ENCODE measurements at places on chromosomes 5 and 9.

DNA sequence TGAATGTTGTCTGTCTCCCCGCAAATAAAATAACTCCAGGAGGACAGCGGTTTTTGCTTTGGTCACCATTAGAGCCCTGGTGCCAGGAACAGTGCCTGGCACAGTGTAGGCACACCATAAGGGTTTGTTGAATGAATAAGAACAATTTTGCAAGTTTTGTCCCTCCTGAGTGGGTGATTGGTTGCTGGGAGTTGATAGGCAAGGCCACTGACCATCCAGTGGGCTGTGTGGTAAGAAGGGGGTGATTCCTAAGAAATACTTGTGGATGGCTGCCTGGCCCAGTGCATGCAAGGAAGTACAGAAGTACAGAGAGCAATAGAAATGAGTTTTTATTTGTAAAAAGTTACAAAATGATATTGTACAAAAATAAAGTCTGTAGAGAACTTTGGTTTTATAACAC lies 27.5 kb downstream of the GDNF start:
- DNase-seq: no peak

DNA sequence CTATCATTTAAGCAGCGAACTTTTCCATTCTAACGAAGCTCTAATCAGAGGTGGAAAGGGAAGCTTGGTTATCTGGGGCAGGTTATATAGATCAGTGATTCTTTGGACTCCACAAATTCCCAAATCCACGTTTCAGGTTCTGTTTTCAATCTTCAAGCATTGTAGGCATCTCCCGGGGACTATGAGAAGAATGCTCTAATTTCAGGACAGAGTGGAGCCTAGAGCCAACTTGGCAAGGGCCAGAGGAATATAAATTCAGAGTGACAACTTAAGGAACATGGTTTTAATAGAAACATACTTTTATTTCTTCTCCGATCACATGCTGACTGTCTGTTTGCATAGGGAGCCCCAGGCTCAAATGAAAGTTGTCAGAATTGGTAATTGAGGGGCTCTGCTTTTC lies 514.0 kb upstream of the KLF4 start:
- no peak for DNase-seq

DNA sequence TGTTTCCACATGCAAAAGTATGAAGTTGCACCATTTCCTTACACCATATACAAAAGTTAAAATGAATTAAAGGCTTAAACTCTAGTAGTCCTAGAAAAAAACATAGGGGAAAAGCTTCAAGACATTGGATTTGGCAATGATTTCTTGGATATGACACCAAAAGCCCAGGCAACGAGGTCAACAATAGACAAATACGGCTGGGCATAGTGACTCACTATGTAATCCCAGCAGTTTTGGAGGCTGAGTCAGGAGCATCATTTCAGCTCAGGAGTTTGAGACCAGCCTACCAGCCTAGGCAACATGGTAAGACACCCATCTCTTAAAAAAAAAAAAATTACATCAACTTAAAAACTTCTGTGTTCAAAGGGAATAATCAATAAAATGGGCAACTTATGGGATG lies 30.9 kb upstream of the SREK1 start:
- peak; percentile 17 for DNase-seq

DNA sequence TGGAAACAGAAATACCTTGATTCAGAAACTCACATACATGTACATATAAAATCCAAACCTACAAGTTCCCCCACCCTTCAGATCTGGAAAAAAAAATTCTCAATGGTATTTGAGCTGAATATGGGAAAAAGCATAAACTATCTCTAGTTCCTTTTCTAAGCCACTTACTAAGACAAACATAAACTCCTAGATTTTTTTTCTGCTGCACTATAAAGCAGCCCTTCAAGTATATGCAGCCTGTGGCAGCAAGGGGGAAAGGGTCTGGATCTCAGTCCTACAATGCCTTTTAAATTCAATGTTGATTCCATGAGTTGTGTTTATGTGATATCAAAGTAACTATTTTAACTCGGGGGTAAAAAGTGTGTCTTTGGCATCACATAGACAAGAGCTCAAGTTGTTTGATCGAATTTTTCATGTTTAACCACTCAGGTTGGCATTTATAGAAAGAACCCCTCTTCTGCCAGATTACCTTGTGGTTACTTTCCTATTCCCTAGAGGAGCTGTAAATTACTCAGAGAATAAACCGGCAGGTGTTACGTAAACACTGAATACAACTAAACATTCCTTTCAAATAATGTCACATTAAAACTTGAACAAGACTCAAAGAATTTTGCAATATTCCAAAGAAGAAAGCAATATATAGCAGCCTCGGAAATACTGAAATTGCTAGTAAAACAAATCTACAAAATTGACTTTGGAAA lies 91.8 kb upstream of the FER start:
- no peak for DNase-seq

- no peak for DNase-seq
Measured at GRCh38 chr9:3035579-3036332, 191.9 kb upstream of the PUM3 start.

DNA sequence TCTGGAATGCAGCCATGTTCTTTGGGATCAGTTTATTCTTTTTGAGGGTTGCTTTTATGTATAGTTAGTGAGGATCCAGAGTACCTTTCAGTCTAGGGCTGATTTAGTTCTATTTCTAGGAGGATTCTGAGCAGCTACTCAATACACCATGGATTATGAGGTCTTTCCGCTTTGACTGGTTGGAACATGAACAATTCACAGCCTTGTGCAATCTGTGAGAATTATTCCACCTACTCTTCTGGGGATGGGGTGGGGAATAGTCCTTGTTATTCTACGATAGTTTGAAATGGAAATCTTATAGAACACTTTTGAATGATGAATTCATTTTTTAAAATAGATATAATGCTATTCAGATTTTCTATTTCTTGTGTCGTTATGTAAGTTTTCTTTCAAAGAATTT lies 212.3 kb upstream of the ARRDC3 start:
- DNase-seq: peak; percentile 5

DNA sequence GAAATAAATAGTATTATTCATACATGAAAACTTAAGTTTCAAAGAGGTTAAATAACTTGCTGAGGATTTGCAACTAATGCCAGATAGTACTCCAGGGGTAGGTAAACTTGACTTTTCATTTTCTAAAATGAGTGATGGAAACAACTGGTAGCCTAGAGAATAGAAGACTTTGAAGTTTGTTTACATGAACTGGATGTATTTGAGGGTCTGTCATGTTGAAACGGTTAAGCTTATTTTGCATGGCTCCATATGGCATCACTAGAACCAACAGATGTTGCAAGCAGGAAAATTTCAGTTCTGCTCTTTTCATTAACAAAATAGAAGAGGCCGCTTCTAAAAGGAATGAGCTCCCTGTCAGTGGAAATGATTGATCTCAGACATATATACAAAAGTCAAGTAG lies 105.1 kb upstream of the SGCD start:
- DNase-seq: no peak

GRCh38 chr5:181107699-181108098 lies 23.3 kb downstream of the OR2V1 start:
- DNase-seq: no peak

DNA sequence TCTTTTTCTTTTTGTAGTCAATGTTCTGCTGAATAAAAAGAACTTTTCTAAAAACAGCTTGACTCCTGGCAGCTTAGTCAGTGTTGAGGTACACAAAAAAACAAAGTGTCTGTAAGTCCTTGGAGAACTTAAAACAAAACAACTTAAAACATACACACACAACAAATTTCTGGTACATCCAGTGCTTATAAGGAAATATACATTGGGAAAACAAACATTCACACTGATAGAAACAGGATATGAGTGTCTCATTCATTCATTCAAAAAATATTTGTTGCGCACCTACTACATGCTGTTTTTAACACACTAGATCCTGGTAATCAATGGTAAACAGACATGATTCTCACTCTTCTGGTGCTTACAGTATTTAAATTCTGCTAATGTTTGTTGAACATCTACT lies 27.4 kb upstream of the MEGF9 start:
- DNase-seq: no peak

DNA sequence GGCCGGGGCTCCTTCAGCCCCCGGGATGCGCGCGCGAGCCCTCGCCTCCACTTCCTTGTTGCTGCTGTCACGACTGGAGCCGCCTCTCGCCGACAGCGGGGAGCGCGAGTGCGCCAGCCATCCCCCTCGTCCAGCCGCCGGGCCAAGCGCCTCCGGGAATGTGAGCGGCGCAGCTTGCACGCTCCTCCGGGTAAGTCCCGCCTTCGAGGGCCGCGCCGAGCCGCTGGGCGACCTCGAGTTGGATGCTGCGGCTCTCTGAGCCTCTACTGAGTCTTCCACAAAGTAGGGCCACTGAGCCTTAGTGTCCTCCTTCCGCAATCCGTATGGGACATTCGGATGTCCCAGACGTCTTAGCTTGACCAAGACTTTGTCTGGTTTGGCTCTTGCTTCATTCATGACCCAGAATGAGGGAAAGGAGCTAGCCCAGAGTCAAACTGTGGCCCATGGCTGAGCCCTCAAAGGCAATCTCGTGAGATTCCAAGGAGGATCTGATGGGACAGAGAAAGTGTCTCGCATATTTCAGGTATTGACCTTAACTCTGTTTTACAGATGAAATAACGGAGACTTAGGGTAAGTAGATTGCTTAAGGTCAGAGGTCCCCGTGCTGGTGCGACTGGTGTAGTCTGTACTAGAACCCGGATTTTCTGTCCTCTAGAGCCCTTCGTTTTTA lies 586 bp downstream of the HMGXB3 start:
- DNase-seq: no peak

- DNase-seq: no peak
Measured at GRCh38 chr9:100375658-100376057, 22.9 kb upstream of the TEX10 start.

DNA sequence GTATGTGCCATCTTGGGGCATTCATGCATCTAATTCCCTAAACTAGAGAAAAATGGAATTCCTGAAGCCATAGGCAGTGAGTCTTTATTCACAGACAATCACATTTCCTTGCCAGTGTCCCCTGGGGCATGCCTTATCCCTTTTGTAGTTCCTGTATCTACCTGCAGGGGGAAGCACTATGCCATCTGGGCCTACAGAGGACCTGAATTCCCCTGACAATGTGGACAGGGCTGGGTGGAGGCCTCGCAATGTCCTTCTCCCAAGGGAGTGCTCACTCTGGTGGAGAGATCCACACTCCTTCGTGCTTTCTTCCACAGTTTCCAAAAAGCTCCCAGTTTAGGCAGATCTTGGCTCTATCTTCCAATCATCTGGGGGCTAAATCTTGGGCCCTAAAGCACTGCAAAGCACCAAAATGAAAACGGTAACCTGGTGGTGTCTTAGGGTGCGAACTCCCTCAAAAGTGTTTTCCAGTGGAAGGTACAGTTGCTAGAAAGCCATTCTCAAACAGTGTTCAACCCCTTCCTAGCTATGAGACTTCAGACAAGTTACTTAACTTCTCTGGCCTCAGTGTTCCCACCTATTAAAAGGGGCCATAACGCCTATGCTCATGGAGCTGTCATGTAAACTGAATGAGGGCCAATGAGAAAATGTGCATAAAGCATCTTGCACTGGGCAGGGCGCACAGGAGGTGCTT lies 17.5 kb downstream of the WHRN start:
- DNase-seq: peak; percentile 51

DNA sequence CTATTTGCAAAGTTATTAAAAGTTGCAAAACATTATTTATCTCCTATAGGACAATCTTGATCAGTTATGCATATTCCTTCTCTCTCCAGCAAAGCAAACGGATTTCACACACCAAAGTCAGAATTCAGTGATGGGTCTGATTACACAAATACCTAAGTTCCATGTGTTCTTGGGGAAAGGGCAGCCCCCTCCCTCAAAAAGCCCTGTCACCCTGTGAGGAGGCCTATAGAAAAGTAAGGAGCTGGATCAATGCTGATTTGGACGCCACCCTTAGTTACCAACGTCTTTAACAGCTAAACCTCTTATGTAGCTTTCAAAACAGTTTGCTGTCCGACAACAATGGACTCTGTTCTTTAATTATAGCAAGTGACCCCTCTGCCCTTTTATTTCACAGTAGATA lies 6.4 kb downstream of the ZNF608 start:
- no peak for DNase-seq

GRCh38 chr5:142281966-142282365 lies 42.9 kb downstream of the SPRY4 start:
- no peak for DNase-seq

DNA sequence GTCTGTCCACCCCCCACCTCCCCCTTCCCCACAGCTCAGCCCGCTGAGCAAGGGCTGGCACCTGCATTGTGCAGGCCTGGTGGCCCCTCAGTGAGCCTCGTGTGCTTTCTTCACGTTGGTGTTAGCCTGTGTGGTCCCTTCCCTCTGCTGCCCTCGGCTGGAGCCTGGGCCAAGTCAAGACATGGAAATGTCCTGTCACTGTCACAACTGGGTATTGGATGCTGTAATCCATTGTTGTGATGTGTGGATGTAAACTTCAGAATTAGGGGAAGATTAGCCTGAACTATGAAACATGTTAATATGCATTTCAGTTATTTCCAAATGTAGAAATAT lies 103.9 kb downstream of the TRIO start:
- DNase-seq: no peak

- no peak for DNase-seq
Measured at GRCh38 chr9:137372693-137373610, 50.0 kb downstream of the EXD3 start.

GRCh38 chr5:126274076-126274762 lies 149.0 kb upstream of the GRAMD2B start:
- DNase-seq: no peak

- no peak for DNase-seq
Measured at GRCh38 chr5:41277476-41278245, 64.3 kb upstream of the C6 start.

GRCh38 chr9:73565833-73566465 lies 414.3 kb downstream of the ANXA1 start:
- no peak for DNase-seq

DNA sequence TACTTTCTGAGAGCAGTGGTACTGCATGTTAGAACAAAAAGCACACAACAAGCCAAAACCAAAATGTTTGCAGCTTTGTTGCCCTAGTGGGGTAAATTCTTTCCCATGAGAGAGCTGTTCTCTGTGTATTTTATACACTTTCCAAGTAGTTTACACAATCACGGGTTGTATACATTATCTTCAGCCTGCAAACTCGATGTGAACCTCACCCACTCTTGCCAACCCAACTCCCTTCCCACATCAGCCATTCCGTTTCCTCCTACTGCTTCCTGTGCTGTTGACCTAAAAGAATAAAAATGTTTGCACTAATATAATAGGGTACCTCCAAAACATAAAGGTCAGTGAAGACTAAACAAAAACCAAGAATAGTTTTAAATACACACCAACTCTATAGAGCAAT lies 47.0 kb downstream of the IQGAP2 start:
- no peak for DNase-seq
